ENCODE measurements at places on chromosomes 6 and 20. TPM values are rescaled to one million over a fixed set of nuclear protein-coding genes. Genes with fewer than 3 reads are reported as not detected.
A peak's percentile ranks its signal among the peaks of the same experiment; 100 is the strongest.

Gene SLC24A3
- not detected for total RNA-seq

Gene FILIP1
- 0.15 TPM for total RNA-seq

GRCh38 chr6:5191222-5191621 lies 69.5 kb downstream of the LYRM4 start:
- H3K4me1 ChIP-seq: no peaks in the 10 kb centered on the region
- no peaks in the 10 kb centered on the region for H3K27me3 ChIP-seq
- no peak overlapping the region for H3K4me3 ChIP-seq
- no peak overlapping the region for H3K27ac ChIP-seq
- no peaks in the 10 kb centered on the region for H3K36me3 ChIP-seq
- no peak for DNase-seq

DNA sequence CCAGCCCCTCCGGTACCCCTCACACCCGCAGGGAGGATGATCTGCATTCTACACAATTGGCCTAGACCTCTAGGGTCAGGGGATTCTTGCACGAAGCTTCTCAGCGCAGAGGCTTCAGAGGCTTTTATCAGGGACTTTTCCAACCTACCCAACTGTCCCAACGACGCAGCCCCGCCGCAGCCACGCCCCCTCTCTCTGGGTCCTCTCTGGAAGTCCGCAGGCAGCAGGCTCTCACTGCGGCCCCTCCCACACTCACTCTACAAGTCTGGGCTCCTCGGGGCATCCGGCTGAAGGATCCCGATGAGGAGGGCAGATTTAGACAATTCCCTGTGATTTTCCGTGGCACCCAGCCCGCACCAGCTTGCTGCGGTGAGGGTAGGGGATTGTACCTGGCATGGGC lies 227.7 kb upstream of the RNF24 start:
- no peak overlapping the region for H3K4me3 ChIP-seq
- no peaks in the 10 kb centered on the region for H3K4me1 ChIP-seq
- DNase-seq: no peak
- H3K36me3 ChIP-seq: no peaks in the 10 kb centered on the region

DNA sequence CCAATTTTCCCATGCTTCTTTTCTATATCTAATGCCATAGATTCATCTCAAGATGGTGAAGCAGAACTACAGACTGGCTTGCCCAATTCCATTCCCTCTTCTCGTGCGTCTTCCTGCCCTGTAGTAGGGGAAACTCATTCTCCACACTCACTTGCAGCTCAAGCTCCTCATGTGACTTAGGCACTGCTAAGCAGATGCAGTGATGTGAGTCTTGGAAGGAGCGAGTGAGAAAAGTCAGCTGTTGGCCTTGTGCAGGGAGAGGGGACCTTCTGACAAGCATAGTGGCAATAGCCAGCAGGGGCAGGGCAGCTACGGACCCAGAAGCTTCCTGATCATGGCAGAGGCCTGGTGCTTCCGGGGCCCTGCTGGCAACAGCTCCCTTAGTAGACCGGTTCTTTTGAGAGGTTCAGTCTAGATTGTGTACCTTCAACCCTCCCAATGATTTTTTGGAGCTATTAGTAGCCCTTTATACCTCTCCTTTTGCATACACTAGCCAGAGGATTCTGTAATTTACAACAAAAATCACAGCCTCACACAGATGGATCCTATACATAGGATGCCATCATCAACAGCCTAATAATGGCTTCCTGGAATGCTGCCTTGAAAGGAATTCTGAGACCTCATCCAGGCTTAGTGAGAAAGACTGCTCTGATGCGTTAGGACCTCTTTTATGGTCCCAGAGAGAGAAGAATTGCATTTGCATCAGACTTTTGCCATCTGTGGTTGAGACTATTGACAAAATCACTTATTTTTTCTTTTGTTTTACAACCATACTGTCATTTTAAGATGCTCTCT lies 121.5 kb upstream of the RIPOR2 start:
- no peak overlapping the region for H3K27ac ChIP-seq
- no peaks in the 10 kb centered on the region for H3K27me3 ChIP-seq
- H3K36me3 ChIP-seq: no peaks in the 10 kb centered on the region
- no peak for DNase-seq
- no peak overlapping the region for H3K4me3 ChIP-seq

- H3K4me1 ChIP-seq: no peaks in the 10 kb centered on the region
- no peak for DNase-seq
- no peaks in the 10 kb centered on the region for H3K27me3 ChIP-seq
Measured at GRCh38 chr6:44497807-44498206, 110.3 kb downstream of the CDC5L start.

- no peak for DNase-seq
- H3K27me3 ChIP-seq: no peaks in the 10 kb centered on the region
- H3K36me3 ChIP-seq: no peaks in the 10 kb centered on the region
Measured at GRCh38 chr6:114080891-114081510, 110.1 kb upstream of the HDAC2 start.

DNA sequence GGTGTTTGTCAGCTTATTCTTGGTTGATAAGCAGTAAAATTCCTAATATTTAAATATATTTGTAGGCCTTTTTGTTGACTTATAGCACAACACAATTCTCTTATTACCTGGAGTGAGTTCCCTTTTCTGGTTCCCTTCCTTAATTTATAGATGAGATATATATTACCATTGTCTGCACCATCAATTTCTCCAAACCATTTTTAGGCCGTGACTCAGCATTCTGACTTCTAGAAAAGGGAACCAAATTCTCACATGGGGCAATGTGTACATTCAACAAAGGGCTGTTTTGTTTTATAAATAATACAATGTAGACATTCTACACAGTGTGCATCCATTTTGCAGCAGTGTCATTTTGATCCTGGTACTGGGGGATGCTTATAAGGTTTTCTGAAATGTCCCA lies 52.8 kb downstream of the NCOA7 start:
- peaks cover 32% of the 10 kb centered on the region for H3K4me1 ChIP-seq
- peak overlapping the region; percentile 66 for H3K27ac ChIP-seq
- no peak overlapping the region for H3K4me3 ChIP-seq
- H3K36me3 ChIP-seq: peaks cover 7% of the 10 kb centered on the region
- peak; percentile 67 for DNase-seq

DNA sequence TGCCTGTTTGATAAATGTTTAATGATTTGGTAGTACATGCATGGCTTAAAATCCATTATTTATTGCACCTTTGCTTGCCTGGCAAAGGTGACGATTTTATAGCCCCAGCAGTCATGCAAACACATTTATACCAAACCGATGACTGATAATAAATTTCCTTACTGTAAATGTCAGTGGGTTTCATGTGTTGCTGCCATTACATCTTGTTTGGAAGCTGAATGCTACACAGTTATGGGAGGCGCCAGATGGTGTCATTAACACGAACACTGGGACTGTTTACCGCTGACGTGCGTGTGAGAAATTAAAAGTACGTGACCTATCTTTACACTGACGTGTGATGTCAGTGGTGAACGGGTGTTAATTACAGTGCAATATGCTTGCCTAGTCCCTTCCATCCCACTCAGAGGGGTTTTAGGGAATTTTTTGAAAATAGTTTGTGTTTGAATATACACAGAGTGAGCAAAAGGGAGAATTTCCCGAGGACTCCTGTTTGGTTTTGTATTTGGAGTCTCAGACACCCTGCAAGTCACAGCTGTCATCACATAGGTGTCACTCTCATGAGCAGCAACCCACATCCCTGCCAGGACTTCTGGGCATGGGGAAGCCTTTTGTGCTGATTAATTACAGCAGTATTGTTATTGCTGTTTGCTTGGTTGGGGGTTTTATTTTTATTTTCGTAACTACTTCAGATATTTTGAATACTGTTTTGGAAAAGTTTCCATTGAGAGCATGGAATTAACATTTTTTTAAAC lies 151.8 kb upstream of the INSM1 start:
- H3K4me1 ChIP-seq: no peaks in the 10 kb centered on the region
- DNase-seq: no peak
- H3K36me3 ChIP-seq: no peaks in the 10 kb centered on the region
- H3K4me3 ChIP-seq: no peak overlapping the region
- H3K27me3 ChIP-seq: 0 out of 2 replicates have a peak, but pooled peaks cover 4% of the 10 kb centered on the region

GRCh38 chr6:15351631-15352030 lies 105.8 kb downstream of the JARID2 start:
- no peak overlapping the region for H3K4me3 ChIP-seq
- DNase-seq: no peak
- no peak overlapping the region for H3K27ac ChIP-seq
- H3K4me1 ChIP-seq: 0 out of 2 replicates have a peak, but pooled peaks cover 4% of the 10 kb centered on the region
- no peaks in the 10 kb centered on the region for H3K36me3 ChIP-seq
- H3K27me3 ChIP-seq: no peaks in the 10 kb centered on the region

DNA sequence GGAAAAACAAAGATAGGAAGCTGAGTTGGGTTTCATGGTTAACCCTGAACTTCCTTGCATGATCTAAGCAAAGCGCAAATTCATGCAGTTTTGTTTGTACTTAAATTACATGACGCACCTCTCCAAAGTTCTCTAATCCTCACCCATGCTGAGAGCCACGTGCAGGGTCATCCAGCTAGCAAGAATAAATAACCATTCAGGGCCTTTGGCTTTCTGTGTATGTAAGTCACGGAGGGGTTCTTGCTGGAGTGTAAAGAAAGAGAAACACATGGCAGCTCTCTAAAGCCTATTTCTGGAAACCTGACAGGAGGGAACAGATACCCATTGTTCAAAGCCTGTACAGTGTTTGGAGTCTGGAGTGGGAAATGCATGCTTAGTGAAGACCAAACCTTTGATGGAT lies 171.7 kb upstream of the CCN2 start:
- no peaks in the 10 kb centered on the region for H3K36me3 ChIP-seq
- H3K27me3 ChIP-seq: no peaks in the 10 kb centered on the region
- H3K4me3 ChIP-seq: no peak overlapping the region
- no peak overlapping the region for H3K27ac ChIP-seq
- H3K4me1 ChIP-seq: no peaks in the 10 kb centered on the region

Gene CAP2
- total RNA-seq: not detected

DNA sequence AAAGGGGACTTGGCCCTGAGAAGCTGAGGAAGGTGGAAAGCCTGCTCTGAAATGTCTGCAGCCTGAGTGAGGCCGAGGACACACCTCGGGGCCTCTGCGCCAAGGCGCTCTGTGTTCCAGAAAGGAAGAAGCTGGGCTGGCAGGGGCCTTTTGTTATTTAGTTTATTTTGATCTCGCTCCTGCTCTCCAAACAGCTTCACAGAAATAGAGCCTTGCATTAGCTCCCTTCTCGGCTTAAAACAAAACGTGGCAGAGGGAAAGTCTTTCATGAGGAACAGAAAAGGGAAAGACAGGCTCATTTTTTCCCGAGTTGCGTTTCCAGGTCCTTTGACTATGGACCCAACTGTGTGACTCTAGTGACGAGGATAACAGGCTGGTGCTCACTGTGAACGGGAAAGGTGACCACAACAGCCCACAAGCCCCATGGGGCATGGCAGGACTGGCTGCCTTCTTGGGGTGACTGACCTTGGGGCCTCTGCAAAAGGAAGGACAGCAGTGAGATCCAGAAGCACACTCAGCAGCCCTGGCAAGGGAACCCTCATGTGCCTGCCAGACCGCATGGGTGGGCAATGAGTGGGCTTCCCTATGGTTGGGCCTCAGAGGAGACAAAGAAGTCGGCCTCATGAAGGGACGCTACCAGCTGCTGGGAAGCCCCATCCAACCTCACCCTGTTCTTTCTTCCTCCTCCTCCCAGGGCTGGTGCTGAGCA lies 18.7 kb downstream of the LEMD2 start:
- H3K4me1 ChIP-seq: no peaks in the 10 kb centered on the region
- H3K27me3 ChIP-seq: no peaks in the 10 kb centered on the region
- 0 out of 2 replicates have a peak, but pooled peaks cover 5% of the 10 kb centered on the region for H3K36me3 ChIP-seq
- H3K27ac ChIP-seq: no peak overlapping the region

DNA sequence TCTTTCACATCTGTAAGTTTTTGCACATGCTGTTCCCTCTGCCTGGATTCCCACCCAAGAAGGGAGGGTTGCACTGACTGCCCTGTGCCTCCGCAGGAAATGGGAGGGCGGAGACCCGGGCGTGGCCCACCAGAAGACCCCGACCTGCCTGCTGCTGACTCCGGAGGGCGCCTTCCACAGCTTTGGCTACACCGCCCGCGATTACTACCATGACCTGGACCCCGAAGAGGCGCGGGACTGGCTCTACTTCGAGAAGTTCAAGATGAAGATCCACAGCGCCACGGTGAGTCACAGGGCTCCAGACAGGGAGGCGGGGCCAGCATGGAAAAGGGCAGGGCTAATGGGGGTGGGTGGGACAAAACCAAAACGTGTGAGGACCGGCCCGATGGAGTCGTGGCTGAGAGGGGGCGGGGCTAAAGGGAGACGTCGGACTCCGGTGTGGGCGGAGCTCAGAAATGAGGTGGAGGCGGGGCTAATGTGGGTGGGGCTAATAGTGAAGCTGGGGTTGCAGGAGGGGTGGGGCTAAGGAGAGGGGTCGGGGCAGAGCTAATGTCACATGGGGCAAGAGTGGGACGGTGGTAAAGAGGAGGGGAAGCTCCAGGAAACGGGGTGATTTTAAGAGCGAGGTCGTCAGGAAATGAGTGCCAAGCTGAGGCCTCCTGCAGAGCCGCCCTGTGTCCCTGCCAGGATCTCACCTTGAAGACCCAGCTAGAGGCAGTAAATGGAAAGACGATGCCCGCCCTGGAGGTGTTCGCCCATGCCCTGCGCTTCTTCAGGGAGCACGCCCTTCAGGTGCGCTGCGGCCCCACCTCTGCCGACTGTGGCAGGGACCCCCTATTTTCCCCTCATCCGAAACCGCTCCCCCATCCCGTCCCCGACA lies 12.6 kb downstream of the HSPA12B start:
- H3K27ac ChIP-seq: no peak overlapping the region
- H3K36me3 ChIP-seq: no peaks in the 10 kb centered on the region
- H3K27me3 ChIP-seq: no peaks in the 10 kb centered on the region

GRCh38 chr20:61436667-61437279 lies 184.7 kb downstream of the CDH4 start:
- DNase-seq: no peak
- no peak overlapping the region for H3K27ac ChIP-seq
- no peak overlapping the region for H3K4me3 ChIP-seq

GRCh38 chr6:11066505-11067347 lies 22.6 kb upstream of the ELOVL2 start:
- no peaks in the 10 kb centered on the region for H3K36me3 ChIP-seq
- no peak overlapping the region for H3K4me3 ChIP-seq
- H3K27ac ChIP-seq: no peak overlapping the region
- no peaks in the 10 kb centered on the region for H3K4me1 ChIP-seq
- no peaks in the 10 kb centered on the region for H3K27me3 ChIP-seq
- no peak for DNase-seq

GRCh38 chr20:54219751-54220426 lies 12.0 kb downstream of the PFDN4 start:
- H3K4me3 ChIP-seq: no peak overlapping the region
- peak; percentile 59 for DNase-seq
- H3K27me3 ChIP-seq: no peaks in the 10 kb centered on the region
- H3K4me1 ChIP-seq: no peaks in the 10 kb centered on the region
- peaks cover 13% of the 10 kb centered on the region for H3K36me3 ChIP-seq

- H3K27ac ChIP-seq: no peak overlapping the region
- DNase-seq: no peak
- H3K36me3 ChIP-seq: no peaks in the 10 kb centered on the region
- no peak overlapping the region for H3K4me3 ChIP-seq
Measured at GRCh38 chr6:12967686-12968085, 251.1 kb downstream of the PHACTR1 start.

Gene NMBR
- not detected for total RNA-seq

Gene SULF2
- not detected for total RNA-seq

GRCh38 chr6:42748203-42748898 lies 2.4 kb upstream of the TBCC start:
- peak overlapping the region; percentile 80 for H3K4me3 ChIP-seq
- peak overlapping the region; percentile 96 for H3K27ac ChIP-seq
- peaks cover 35% of the 10 kb centered on the region for H3K4me1 ChIP-seq
- H3K36me3 ChIP-seq: peaks cover 11% of the 10 kb centered on the region
- DNase-seq: peak; percentile 50
